ENCODE measurements at places on chromosomes 6 and 20. TPM values are rescaled to one million over a fixed set of nuclear protein-coding genes. Genes with fewer than 3 reads are reported as not detected.

DNA sequence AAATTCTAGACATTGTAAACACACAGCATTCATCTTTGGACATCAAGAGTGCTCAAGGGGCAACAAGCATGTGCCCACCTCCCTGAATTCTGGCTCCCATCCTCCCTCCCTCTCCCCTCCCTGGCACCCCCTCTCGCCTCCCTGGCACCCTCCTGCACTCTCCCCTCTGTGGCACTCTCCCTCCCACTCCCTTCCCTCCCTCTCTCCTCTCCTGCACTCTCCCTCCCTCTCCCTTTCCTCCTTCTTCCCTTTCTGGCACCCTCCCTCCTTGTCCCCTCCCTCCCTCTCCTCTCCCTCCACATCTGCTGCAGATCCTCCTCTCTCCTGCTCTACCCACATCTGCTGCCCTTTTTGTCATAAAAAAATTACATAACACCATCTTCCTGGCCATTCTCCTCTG, 113.0 kb upstream of the SLC22A23 start:
- DNase-seq = no peak

GRCh38 chr6:53603386-53604116, 58.6 kb upstream of the GCLC start:
- peak; percentile 59 for DNase-seq

Gene PRND
- total RNA-seq = not detected

Gene GTSF1L
- total RNA-seq = not detected

GRCh38 chr6:129345890-129346289, 364.1 kb downstream of the ARHGAP18 start:
- peak; percentile 89 for DNase-seq

DNA sequence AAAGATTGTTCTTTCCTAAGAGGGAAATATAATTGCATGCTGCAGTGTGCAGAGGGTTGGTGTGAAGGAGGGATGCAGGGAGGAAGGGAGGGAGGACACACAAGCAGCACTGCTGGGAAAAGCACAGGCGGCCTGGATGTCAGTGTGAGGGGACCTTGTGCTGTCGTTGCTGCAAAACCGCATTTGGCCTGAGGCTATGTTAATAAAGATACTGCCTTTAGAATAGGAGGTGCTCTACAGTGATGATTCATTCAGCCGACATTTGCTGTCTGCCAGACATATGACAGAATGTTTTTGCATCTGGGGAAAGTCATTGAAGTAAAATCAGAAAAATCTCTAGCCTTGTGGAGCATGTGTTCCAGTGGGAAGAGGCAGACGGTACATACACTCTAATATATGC, 50.5 kb upstream of the TRIM26 start:
- DNase-seq = peak; percentile 35

GRCh38 chr6:158619922-158620801, 24.4 kb downstream of the DYNLT1 start:
- DNase-seq = no peak

Gene SMLR1
- not detected for total RNA-seq
